ENCODE measurements at places on chromosomes 2 and 18.

GRCh38 chr2:16226943-16227664 is 286.8 kb downstream of the MYCN start:
- no peak for DNase-seq

- no peak for DNase-seq
Observed at GRCh38 chr18:11167778-11168177, 18.4 kb upstream of the PIEZO2 start.

DNA sequence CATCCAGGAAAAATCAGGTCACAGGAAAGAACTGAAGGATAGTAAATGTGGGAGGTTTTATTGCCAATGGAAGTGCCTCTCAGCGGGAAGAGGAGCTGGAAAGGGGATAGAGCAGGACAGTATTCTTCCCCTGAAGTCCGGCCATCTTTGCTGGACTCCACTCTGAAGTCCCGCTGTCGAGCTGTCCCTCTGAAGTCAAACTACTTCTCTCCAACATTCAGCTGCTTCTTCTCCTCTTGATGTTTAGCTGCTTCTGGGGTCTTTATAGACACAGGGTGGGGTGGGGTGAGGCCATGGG is 23.5 kb upstream of the SLC39A10 start:
- no peak for DNase-seq

- no peak for DNase-seq
Observed at GRCh38 chr2:42598656-42599055, 30.2 kb downstream of the MTA3 start.

DNA sequence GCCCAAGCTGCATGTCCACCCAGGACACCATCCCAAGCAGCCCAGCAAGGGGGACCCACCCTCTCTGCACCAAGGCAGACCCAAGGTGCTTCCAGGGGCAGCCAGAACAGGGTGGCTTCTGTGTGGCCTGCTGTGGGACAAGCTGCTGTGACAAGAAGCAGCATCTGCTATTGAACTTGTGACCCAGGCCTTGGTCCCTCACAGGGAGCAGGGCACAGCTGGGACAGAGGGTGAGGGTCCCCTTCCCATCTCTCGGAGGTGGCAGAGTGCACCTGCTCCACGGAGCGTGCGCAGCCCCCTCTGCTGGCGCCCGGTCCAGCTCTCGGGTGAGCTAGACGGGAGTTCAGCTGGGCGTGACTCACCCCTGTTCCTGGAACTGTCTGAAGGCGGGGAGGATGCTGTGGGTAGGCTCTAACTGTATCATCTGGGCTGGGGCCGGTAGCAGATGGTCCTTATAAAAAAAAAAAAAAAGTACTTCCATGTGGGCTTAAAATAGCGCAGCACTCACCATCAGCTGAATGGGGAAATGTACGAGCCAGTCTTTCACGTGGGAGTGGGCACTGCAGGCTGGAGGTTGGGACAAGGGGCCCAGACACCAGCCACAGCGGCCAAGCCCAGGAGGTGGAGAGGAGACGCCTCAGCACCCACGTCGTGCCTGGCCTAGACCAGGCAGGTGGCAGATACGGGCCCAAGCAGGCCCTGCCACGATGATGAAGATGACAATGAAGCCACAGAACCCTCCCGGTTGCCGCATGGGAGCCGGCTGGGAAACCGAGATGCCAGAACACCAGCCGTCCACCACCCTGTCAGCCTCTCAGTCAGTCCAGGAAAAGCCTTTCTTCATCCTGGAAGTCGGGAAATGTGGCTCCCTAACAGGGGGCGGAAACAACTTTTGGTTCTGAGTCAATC is 136.8 kb upstream of the ID2 start:
- DNase-seq = peak; percentile 90

- no peak for DNase-seq
Observed at GRCh38 chr2:94622113-94622618, 249.1 kb upstream of the TEKT4 start.
